ENCODE measurements at places on chromosomes 2 and 18.

- DNase-seq = no peak
Observed at GRCh38 chr2:1055014-1055595, 104.5 kb downstream of the SNTG2 start.

GRCh38 chr18:38981389-38981788, 1415.8 kb upstream of the CELF4 start:
- DNase-seq = no peak

GRCh38 chr2:16038621-16039020, 98.3 kb downstream of the MYCN start:
- DNase-seq = no peak

DNA sequence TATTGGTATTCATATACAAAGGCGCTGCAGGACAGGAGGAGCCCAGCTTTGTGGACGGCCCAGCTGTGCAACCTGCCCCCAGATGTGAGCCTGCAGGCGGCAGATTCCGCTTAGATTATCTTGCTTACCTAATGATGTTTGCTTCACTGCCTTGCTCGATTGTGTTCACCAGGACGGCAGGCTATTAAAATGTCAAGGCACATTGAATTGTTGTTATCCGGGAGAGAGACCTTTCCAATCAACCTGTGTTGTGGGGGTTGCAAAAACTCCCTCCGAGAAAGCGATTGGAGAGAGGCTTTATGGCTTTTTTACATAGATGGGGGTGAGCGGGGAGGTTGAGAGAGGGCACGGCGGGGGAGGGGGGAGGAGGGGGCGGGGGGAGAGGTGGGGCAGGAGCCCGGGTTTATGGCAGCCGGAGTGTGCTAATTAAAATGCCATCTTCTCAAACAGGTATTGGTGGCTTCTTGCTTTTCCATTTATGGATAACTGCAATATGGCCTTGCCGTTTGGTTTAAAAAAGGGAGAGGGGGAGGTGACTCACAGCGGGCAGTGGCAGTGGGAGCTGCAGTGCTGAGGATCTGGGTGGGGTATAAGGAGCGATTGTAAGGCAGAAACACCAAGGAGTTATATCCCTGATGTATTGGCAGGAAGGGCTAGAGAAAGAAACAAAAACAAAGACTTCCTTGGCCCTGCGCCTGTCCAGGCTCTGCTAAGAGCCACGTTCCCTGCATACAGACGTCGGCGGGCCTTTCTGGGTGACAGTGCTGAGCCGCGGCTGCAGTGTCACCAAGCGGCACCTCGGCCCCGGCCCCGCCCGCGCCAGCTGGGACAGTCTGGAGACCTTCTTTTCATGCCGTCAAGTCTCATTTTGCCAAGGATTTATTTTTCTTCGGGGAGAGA, 97.2 kb downstream of the INSIG2 start:
- peak; percentile 34 for DNase-seq

DNA sequence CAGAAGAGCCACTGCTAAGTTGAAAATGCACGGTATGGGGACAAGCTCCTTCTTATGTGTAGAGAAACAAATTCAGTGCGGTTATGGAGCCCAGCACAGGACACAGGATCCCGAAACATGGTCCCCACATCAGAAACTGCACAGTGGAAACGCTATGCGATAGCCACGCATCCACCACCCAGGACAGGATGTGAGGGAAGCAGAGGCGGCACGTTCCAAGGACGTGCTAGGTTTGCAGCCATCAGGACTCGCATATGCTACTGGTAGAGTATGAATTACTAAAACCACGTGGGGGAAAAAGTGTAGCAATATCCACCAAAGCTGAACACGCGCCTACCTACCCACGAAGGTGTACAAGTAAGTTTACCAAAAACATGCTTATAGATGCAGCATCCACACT, 34.7 kb upstream of the SNTG2 start:
- DNase-seq = no peak

- DNase-seq = no peak
Observed at GRCh38 chr18:56652802-56653201, 1.6 kb downstream of the WDR7 start.

DNA sequence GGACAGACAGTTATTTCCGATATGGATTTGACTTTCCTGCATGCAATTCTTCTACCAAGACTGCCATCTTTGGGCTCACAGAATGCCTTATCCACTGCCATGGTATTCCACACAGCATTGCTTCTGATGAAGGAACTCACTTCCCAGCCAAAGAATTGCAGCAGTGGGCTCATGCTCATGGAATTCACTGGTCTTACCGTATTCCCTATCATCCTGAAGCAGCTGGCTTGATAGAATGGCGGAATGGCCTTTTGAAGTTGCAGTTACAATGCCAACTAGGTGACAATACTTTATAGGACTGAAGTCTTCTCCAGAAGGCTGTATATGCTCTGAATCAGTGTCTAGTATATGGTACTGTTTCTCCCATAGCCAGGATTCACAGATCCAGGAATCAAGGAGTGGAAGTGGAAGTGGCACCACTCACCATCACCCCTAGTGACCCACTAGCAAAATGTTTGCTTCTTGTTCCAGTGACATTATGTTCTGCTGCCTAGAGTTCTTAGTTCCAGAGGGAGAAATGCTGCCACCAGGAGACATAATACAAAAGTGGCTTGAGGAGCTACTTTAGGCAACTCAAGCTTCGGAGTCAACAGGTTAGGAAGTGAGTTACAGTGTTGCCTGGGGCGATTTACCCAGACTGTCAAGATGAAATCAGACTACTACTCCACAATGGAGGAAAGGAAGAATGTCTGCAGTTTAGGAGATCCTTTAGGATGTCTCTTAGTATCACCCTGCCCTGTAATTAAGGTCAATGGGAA, 23.8 kb upstream of the SMAD4 start:
- DNase-seq = no peak

- no peak for DNase-seq
Observed at GRCh38 chr2:138291805-138292204, 209.8 kb upstream of the SPOPL start.

GRCh38 chr2:200608341-200609027, 22.7 kb downstream of the AOX1 start:
- no peak for DNase-seq

DNA sequence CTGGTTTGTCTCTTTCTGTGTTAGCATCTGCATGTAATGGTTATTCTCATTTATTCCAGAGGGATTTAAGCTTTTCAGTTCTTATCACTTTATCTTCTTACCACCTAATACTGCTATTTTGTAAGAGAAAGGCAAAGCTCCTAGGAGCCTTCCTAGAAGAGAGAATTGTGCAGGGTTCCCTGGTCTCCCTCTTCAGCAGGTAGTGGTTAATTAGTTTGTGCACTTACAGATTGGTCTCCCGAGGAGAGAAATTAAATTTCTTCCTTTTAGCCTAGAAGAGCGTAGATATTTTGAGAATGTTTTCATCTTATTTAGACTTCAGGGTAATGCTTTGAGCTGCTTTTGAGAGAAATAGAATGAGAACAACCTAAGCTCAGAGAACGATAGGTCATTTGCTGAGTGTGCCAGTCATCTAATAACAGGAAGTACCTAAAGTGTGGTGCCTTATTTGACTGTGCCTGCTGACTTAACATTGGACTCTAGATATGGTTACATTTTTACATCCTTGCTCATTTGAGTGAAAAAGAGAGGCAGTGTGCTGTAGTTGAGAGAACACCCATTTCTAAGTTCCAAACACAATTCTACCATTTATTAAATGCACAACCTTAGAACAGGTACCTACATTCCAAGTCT, 651.4 kb downstream of the STK39 start:
- DNase-seq = no peak

GRCh38 chr2:75574106-75574505, 13.4 kb upstream of the EVA1A start:
- DNase-seq = no peak
